ENCODE measurements at places on chromosomes 3 and 15. TPM values are rescaled to one million over a fixed set of nuclear protein-coding genes. Genes with fewer than 3 reads are reported as not detected.

GRCh38 chr15:67839499-67839928 lies 331 bp downstream of the RNU6-1 start:
- no peak for DNase-seq

- DNase-seq: no peak
Observed at GRCh38 chr15:40891810-40892446, 2.3 kb upstream of the VPS18 start.

DNA sequence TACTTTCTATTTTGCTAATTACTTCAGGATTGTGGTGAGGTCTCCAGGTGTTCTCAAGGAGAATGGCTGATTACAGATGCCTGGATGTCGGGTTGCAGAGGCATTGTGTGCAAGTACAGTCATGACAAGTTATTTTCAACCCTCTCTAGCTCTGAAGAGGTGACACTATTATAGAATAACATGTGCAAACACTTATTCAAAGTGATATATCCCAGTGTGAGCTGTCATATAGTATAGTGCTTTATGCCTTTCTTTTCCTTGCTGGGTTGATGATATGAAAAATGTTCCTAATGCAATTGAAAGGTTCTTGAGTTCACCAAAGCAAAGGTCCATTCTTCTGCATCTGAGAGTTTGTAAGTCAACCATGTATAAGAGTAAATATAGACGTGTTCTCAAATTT lies 167.2 kb downstream of the SPATA16 start:
- DNase-seq: no peak

GRCh38 chr3:21310891-21311290 lies 440.1 kb downstream of the ZNF385D start:
- DNase-seq: no peak

DNA sequence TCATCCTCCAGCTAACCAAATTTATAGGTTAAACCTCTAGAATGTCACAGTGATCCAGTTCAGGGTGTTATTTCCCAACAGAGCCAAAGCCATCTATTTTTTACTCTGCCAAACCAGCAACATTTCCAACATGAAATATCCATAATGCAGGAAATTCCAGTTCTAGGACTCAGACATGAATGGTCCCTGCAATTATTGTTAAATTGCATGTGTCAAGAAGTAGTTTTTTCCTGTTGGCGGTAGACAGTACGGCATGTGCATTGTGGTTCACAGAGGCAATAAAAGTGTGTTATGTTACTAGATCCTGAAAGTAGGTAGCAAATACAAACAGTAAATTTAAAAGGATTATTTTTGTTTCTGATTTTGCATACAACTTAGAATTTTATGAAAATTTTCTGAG lies 215.7 kb upstream of the THBS1 start:
- no peak for DNase-seq

- no peak for DNase-seq
Observed at GRCh38 chr15:98651581-98652220, 3.4 kb downstream of the IGF1R start.

GRCh38 chr3:43503067-43503728 lies 118.6 kb downstream of the ANO10 start:
- no peak for DNase-seq

DNA sequence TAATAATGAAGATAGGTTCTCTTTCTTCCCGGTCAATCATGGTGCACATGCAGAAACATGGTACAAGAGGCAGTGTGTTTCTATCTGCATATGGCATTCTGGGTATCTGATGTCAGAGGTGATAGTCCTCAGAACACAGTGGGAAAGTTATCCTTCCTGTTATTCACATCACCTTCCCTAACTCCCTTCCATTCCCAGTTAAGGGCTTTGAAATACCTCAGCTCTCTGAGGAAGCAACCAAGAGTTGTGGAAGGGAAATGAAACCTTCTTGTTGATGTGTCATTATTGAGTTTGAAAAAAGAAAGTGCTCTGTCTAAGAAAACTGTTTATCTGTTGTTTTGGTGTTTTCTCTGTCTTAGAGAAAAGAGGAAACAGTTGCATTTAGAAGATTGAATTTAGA lies 21.9 kb upstream of the P2RY13 start:
- no peak for DNase-seq

DNA sequence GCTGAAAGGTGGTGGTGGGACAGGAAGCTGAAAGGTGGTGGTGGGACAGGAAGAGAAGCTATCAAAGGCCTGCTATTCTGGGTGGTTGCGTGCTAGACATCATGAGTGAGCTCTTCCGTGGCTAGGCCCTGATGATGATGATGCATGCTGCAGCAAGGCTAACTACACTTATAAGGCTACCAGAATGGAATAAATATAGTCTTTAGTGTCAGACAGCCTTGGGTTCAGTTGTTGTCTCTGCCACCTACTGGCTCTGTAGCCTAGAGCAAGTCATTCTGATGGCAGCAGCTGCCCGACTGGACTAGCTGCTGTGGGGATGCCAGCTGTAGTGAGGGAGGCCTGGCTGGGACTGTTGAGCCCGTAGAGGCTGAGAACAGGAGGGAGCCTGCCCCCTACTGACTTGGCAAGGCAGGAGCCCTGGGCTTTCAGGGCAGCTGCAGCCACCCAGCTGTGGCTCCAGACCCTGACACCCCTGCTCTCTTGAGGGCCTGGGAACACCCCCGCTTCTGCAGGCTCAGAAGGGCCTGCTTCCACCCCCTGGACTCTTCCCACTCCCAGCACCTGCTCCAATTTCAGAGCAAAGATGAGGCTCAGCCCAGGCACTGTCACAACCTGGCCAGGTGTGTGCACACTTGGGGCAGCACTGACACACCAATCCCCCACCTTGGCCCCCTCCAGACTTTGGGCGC lies 21.4 kb upstream of the ZBED2 start:
- no peak for DNase-seq

DNA sequence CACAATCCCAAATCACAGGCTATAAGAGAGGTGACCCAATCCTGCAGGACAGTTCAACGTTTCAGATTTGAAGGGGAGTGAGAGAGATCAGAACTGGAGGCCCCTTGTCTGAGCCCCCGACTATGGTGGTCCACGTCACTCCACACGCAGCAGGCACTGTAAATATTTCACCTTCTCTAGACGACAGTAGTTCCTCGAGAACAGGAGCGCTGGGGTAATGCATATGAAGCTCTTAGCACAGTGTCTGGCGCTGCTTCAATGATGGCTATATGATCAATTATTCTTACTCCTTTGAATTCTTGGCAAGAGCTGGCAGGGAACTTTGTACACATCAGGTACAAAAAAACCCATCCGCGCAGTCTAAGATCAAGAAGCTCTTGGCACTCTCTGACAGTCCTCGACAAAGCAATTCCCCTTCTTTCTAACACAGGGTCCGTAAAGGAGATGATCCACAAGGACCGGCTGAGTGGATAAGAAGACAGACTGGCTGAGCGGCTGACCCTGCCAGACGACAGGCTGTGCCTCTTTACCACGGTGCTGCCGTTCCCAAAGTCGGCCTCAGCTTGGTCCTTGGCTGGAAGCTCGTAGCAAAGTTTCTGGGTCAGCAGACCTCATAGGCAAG lies 522 bp upstream of the NRROS start:
- no peak for DNase-seq

DNA sequence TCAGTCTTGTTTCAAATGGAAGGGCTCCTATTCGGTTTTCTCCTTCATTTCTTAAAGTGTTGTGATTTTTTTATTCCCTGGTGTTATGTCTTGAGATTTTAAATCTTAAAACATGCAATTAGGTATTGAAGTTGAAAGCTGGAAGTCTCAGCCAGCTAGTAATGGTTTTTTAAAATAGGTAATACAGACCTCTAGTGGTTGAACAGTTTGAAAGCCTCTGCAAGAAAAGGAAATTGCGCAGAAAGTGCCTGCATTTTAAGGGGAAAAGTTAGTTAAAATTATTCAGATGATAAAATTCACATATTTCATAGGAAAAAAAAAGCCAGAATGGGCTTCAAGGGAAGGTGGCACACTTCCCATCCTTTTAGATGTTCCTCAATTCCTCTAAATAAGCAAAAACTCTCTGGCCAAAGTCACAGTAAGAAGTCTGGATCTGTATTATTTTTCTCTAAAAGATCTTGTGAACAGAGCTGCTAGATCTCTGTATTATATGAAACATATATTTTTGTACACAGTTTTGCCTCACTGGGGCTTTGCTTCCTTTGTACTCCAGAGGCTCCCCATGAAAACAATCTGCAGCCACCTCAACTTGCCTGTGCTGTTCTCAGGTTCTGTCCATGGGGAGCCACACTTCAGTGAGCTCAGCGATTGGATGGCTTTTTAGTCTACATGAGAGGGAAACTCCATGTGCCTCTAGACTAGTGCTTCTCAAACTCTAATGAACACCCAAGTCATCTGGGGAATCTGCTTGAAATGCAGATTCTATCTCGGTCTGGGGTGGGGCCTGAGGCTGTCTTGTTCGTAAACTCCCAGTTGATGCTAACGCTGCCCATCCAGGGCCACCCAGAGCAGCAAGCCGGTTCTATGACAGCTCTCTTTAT lies 21.5 kb downstream of the AGTR1 start:
- DNase-seq: no peak

DNA sequence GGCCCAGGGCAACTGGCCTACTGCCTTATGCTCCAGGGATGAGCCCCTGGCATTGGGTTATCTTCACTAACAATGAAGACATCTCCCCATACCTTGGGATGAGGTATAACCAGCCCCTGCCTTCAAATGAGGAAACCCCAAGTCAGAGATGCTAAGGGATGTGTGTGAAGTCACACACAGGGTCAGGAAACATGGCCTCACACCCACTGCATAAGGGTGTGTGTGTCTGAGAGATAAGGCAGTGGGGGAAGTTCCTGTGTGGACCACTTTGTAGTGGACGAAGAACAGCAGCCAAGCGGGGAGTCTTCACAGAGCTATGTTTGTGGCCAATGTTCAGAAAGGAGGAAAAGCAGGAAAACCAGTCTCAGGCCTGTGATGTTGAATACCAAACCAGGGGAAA lies 10.5 kb downstream of the ELP6 start:
- DNase-seq: no peak

- no peak for DNase-seq
Observed at GRCh38 chr3:28745436-28745835, 396.8 kb upstream of the AZI2 start.

- DNase-seq: no peak
Observed at GRCh38 chr15:55535436-55535835, 27.4 kb upstream of the DNAAF4 start.

DNA sequence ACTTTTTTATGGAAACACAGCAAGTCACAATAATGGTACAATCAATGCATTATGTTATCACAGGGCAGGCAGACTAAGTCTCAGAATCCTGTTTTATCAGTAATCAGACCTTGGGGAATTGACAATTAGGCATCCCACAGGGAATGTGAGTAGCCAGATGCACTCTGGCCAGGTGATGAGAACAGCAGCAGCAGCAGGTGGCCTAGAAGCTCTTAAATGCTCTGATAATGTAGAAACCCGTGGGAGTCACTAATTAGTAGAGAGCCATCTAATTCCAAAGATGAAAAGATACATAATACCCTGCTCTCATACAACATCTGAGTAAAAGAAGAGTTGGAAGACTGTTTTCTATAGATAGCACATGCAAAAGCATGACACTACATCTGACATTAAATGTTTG lies 12.6 kb downstream of the CEP152 start:
- DNase-seq: no peak

DNA sequence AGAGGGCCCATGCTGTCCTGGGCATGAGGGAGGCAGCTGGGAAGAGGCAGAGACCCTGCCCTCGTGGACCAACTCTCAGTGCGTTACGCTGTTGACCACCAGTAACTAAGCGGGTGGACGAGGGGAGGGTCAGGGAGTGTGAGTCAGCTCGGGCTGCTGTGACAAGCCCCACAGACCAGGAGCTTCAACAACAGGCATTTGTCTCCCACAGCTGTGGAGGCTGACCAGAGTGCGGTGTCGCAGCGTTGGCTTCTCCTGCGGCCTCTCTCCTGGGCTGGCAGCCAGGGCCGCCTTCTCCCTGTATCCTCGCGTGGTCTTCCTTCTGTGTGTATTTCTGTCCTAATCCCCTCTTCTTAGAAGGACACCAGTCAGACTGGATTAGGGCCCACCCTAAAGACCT lies 13.0 kb downstream of the EFCC1 start:
- no peak for DNase-seq

DNA sequence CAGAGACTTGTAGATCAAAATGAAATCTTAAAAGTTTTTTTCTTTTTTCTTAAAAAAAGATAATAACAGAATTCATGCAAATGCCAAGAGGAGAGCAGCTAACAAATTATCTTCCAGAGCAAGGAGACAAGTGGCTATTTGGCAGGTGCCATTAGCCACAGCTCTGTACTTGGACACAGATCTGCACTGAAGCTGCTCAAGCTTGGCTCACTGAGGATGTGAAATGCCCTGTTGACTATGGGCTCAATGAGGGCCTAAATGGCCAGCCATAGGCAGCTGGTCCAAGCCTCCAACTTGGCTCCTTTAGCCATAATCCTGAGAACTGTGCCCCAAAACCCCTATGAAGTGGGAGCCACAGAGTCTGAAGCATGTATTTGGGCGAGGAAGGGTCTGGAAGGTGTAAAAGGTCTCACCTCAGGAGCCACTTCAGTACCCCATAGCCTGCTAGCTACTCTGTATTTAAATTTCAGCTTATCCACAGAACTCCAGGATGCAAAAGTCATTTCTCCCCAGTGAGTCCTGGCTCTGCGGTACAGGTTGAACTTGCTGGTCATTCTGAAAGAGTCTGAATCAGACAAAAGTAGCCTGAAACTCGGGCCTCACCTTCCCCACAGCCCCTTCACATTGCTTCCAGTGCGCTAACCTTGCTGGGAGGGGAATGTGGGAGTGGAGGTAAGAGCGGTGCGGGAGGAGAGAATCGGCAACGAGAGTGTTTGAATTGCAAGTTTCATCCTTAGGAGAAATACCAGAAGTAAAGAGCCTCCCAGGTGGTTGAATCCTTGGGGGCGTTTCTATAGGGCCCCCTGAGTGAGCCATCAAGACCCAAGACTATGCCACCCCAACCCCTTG lies 48.0 kb downstream of the ZIC4 start:
- no peak for DNase-seq

GRCh38 chr3:43328653-43329052 lies 42.3 kb downstream of the SNRK start:
- no peak for DNase-seq

GRCh38 chr15:69631978-69632377 lies 179.4 kb downstream of the RPLP1 start:
- no peak for DNase-seq

DNA sequence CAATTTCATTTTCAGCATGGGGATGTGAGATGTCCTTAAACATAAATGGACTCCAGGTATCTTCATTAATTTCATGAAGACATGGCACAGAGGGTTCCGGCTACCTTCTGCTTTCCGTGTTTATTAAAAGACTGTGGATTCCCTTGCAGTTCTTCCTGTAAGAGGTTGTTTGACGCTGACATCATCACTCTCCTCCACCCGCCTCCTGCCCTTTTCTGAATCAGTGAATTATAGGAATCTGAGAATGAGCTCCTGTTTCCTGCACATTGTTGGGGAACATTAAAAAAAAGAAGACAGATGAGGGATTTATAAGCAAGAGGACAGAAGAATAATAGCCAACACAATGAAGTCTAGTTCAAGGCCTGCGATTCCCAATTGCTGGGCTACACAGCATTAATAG lies 191.3 kb downstream of the LPP start:
- DNase-seq: no peak

Gene WDR73
- 53.8 TPM for polyA plus RNA-seq

Gene MYL3
- 24.3 TPM for polyA plus RNA-seq

Gene GOLGA8J
- polyA plus RNA-seq: 0.72 TPM

Gene HIGD2B
- polyA plus RNA-seq: not detected

Gene FRMD4B
- 37.4 TPM for polyA plus RNA-seq

Gene GPR176
- polyA plus RNA-seq: 13.5 TPM

Gene C2CD4B
- 0.84 TPM for polyA plus RNA-seq

Gene IL5RA
- 0.49 TPM for polyA plus RNA-seq

Gene SNTN
- polyA plus RNA-seq: not detected

Data from left renal cortex interstitium (tissue), 4 donors.